ENCODE measurements at places on chromosomes 1 and 21.
A peak's percentile ranks its signal among the peaks of the same experiment; 100 is the strongest.

DNA sequence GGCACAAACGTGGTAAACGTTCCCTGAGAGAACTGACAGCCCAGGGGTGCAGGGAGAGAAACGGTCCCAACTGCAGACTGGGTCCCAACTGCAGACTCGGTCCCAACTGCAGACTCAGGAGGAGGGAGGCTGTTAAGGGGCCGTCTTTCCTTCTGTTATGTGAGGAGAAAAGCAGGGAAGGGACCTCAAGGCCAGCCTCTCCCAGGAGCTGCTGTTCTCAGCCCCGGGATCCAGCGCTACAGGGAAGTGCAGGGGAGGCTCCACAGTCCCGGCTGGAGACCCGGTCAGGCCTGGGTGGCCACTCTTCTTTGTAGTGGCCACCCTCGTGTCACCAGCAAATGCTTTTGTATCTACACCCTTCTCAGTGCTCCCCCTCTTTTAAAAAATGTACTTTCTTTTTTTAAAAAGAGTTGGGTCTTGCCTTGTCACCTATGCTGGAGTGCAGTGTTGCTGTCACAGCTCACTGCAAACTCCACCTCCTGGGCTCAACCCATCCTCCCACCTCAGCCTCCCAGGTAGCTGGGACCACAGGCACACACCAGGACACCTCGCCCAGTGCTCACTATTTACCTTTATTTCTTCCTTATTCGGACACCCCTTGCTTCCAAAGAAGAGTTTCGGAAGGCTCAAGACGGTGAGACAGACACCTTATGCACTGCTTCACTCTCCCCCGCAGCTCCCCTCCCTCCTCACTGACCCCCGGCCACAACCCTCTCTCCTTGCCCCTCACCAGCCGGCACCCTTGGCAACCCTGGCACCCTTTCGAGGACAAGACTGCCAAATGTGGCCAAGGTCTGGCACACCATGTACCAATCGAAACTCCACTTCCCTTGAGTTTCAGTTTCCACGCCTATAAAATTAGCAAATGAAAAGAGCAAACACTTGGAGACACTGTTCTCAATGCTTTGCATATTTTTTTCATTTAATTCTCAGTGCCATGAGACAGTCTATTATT is 21.8 kb downstream of the CAPN2 start:
- H3K27me3 ChIP-seq: no peaks in the 10 kb centered on the region
- peak overlapping the region; percentile 61 for H3K27ac ChIP-seq
- H3K4me1 ChIP-seq: peaks cover 53% of the 10 kb centered on the region
- no peak overlapping the region for H3K4me3 ChIP-seq
- no peaks in the 10 kb centered on the region for H3K36me3 ChIP-seq
- no peak for DNase-seq

- peaks cover 20% of the 10 kb centered on the region for H3K4me1 ChIP-seq
- no peak for DNase-seq
- no peak overlapping the region for H3K27ac ChIP-seq
- H3K27me3 ChIP-seq: no peaks in the 10 kb centered on the region
- H3K36me3 ChIP-seq: no peaks in the 10 kb centered on the region
Measured at GRCh38 chr1:10177876-10178275, 32.5 kb upstream of the KIF1B start.

DNA sequence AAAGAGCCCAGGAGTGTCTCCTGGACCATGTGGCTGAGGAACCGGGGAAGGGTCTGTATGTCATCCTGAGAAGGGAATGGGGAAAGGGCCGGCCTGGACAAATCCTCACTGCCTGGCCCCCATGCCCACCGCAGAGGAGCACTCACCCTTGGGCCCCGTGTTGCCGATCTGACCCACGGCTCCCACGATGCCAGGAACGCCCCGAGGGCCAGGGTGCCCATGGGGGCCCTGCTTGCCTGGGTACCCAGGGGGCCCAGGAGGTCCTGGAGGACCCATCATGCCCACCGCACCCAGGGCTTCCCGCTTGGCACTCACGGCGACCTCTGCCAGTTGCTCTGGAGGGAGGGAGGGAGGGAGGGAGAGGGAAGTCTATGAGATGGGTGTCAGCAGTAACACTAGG is 14.6 kb downstream of the COL9A2 start:
- no peaks in the 10 kb centered on the region for H3K4me1 ChIP-seq
- no peak for DNase-seq
- H3K4me3 ChIP-seq: no peak overlapping the region
- H3K27me3 ChIP-seq: no peaks in the 10 kb centered on the region

DNA sequence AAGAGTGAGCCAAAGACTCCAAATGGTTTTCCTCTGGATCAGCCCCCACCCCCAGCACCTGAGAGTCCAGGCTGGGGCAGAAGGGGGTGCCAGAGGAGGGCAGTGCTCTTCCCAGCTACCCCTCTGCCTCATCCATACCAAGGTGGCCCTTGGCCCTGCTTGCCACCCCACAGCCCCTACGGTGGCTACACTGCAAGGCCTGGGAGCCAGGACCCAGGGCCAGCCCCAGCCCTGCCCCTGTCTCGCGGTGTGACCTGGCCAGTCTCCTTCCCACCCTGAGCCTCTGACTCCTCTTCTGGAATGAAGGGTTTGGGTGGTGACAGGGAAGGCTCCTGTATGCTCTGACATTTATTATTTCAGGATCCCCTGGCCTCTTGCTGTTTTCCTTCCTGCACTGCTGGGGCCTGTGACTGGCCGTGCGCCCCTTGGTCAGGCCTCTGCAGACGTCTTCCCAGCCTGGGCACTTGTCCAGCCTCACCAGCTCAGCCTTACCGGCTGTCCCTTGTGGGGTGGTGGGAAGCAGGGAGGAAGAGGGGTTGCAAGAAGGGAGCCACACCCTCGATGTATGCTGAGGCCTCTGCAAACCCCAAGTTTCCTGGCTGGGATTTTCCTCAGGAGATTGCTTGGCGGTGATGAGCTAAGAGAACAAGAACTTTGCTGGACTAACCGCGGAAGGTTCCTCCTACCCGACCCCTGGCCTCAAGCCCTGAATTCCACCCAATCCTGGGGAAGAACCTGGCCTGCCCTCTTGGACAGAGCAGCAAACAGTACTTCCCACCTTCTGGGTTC is 13.5 kb downstream of the ASAP3 start:
- DNase-seq: no peak
- no peaks in the 10 kb centered on the region for H3K36me3 ChIP-seq
- no peak overlapping the region for H3K4me3 ChIP-seq
- peaks cover 38% of the 10 kb centered on the region for H3K4me1 ChIP-seq
- peak overlapping the region; percentile 36 for H3K27ac ChIP-seq
- H3K27me3 ChIP-seq: no peaks in the 10 kb centered on the region

DNA sequence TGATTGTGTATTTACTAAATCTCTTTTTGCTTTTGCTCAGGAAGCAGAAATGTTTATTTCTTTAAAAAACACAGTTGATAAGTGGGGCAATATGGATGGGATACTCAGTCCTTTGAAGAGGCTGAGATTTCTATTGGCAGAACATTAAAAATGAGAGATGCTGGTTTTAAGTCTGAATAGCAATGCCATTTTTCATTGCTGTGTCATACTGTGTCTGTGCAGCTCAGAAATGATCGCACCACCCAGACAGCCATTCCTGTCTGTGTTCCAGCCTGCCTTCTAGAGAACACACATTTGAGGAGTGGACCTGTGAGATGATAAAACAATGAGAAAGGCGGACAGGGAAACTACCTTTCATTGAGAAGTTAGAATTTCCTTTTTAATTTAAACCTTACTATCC is 231.2 kb upstream of the USP24 start:
- DNase-seq: no peak
- no peaks in the 10 kb centered on the region for H3K36me3 ChIP-seq
- no peak overlapping the region for H3K4me3 ChIP-seq

DNA sequence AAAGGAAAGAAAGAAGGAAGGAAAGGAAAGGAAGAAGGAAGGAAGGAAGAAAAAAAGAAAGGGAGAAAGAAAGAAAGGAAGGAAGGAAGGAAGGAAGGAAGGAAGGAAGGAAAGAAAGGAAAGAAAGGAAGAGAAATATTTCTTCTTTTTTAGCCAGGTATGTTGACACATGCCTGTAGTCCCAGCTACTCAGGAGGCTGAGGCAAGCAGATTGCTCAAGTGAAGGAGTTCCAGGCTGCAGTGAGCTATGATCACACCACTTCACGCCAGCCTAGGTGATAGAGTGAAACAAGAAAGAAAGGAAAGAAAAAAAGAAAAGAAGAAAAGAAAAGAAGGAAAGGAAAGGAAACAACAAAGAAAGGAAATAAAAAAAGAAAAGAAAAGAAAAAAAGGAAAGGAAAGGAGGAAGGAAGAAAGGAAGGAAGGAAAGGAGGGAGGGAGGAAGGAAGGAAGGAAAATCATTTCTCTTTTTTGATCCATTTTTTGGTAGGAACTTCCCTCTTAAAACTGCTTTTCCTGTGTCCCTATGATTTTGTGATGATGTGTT is 5.8 kb upstream of the ZMYM1 start:
- no peaks in the 10 kb centered on the region for H3K4me1 ChIP-seq
- H3K36me3 ChIP-seq: no peaks in the 10 kb centered on the region
- H3K27ac ChIP-seq: no peak overlapping the region
- H3K27me3 ChIP-seq: no peaks in the 10 kb centered on the region
- no peak for DNase-seq
- no peak overlapping the region for H3K4me3 ChIP-seq

DNA sequence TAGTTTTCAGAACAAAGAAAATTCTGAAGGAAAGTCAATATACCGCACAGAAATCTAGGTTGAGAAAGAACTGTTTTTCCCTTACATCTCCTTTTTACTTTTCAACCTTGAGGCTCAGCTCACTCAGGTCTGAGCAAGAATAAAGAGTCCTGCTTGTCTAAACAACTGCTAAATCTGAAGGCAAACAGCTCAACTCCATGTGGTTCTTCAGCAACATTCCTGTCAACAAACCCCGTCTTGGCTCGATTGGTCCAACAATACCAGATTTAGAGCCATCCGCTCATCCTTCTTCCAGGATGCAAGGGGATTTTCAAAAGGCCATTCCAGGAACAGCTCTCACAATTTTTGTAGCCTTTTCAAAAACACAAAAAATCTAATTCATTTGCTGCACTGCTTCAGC is 119.8 kb downstream of the HLCS start:
- DNase-seq: no peak
- no peaks in the 10 kb centered on the region for H3K36me3 ChIP-seq
- no peaks in the 10 kb centered on the region for H3K27me3 ChIP-seq

DNA sequence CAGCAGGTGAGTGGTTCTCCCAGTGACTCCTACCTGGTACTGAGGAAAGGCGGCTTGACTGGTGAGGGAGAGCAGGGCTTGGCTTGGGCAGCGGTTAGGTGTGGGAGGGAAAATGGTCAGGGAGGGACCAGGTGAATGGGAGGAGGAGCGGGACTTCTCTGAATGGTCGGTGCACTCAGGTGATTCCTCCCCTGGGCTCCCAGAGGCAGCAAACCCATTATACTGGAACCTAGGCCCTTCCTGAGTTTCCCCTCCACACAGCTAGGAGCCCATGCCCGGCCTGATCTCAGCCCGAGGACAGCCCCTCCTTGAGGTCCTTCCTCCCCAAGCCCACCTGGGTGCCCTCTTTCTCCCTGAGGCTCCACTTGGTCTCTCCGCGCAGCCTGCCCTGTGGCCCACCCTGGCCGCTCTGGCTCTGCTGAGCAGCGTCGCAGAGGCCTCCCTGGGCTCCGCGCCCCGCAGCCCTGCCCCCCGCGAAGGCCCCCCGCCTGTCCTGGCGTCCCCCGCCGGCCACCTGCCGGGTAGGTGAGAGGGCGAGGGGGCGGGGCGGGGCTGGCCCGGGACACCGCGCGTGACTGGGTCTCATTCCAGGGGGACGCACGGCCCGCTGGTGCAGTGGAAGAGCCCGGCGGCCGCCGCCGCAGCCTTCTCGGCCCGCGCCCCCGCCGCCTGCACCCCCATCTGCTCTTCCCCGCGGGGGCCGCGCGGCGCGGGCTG is 2.3 kb downstream of the ARTN start:
- no peaks in the 10 kb centered on the region for H3K27me3 ChIP-seq
- H3K36me3 ChIP-seq: no peaks in the 10 kb centered on the region
- H3K4me3 ChIP-seq: peak overlapping the region; percentile 51
- no peak overlapping the region for H3K27ac ChIP-seq
- H3K4me1 ChIP-seq: peaks cover 28% of the 10 kb centered on the region
